Calu3 (cell line): ENCODE measurements at places on chromosomes 1 and 21. TPM values are rescaled to one million over a fixed set of nuclear protein-coding genes. Genes with fewer than 3 reads are reported as not detected.

The DNAJB4 gene
- 15.0 and 23.0 TPM in 2 replicates for total RNA-seq

The UBE2U gene
- not detected in 2 replicates for total RNA-seq

The CD1E gene
- not detected in 2 replicates for total RNA-seq

- no peak overlapping the region for H3K4me3 ChIP-seq
- peaks cover 51% of the 10 kb centered on the region for H3K27me3 ChIP-seq
- H3K36me3 ChIP-seq, result no peaks in the 10 kb centered on the region
Observed at GRCh38 chr1:175433532-175434282, 241.1 kb upstream of the KIAA0040 start.

DNA sequence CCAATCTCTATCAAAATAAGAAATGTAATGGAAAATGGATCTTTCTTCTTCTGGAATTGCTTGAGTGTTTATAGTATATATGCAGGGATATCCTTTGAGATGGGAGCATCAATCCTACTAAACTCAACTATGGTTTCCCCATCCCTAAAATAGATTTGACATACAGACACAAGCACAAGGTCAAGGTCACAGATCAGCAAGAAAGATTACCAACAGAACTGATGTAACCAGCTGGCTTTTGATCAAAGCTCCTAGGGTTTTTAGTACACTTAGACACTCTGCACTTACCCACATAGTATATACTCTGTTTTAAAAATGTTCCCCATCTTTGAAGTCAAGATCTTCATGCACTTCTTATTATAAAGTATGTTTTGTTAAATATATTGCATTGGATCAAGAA, 85.5 kb downstream of the NRIP1 start:
- no peak overlapping the region for H3K4me3 ChIP-seq
- no peak for DNase-seq
- peaks cover 15% of the 10 kb centered on the region for H3K4me1 ChIP-seq
- no peaks in the 10 kb centered on the region for H3K27me3 ChIP-seq
- peaks cover 11% of the 10 kb centered on the region for H3K36me3 ChIP-seq

- H3K36me3 ChIP-seq, result peaks cover 29% of the 10 kb centered on the region
- peak overlapping the region; percentile 77 for H3K27ac ChIP-seq
- no peak for DNase-seq
- no peaks in the 10 kb centered on the region for H3K27me3 ChIP-seq
- H3K4me3 ChIP-seq, result peak overlapping the region; percentile 97
Observed at GRCh38 chr1:23018661-23019093, 591 bp upstream of the KDM1A start.

DNA sequence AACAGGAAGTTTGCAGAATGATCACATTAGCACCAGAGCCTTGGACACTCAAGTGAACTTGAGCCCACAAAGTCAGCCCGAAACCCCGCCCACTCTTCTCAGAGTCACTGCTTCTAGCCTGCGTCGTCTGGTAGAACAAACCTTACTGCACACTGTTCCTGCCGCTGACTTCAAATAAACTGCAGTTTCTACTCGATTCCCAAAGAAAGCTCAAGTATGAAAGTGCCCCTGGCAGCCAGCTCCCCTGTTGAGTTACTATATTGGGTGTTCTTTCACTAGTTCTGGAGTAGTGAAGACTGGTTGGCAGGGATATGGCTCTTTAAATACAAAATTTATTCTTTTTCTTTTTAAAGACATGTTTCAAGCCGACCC, 164.7 kb downstream of the GALNT2 start:
- peaks cover 4% of the 10 kb centered on the region for H3K36me3 ChIP-seq
- H3K4me1 ChIP-seq, result no peaks in the 10 kb centered on the region
- H3K4me3 ChIP-seq, result no peak overlapping the region
- H3K27ac ChIP-seq, result no peak overlapping the region
- DNase-seq, result no peak
- H3K27me3 ChIP-seq, result no peaks in the 10 kb centered on the region

- H3K36me3 ChIP-seq, result no peaks in the 10 kb centered on the region
- no peak for DNase-seq
- no peak overlapping the region for H3K27ac ChIP-seq
- peaks cover 24% of the 10 kb centered on the region for H3K27me3 ChIP-seq
- H3K4me1 ChIP-seq, result peaks cover 11% of the 10 kb centered on the region
Observed at GRCh38 chr1:171637928-171638576, 14.4 kb downstream of the MYOC start.

GRCh38 chr1:233168384-233168783, 127.1 kb downstream of the PCNX2 start:
- no peaks in the 10 kb centered on the region for H3K4me1 ChIP-seq
- H3K27me3 ChIP-seq, result no peaks in the 10 kb centered on the region
- DNase-seq, result no peak
- no peak overlapping the region for H3K27ac ChIP-seq
- peaks cover 17% of the 10 kb centered on the region for H3K36me3 ChIP-seq

GRCh38 chr1:200558866-200559459, 61.6 kb downstream of the KIF14 start:
- no peak overlapping the region for H3K27ac ChIP-seq
- DNase-seq, result peak; percentile 43
- no peak overlapping the region for H3K4me3 ChIP-seq
- H3K27me3 ChIP-seq, result no peaks in the 10 kb centered on the region

- no peaks in the 10 kb centered on the region for H3K36me3 ChIP-seq
- H3K4me1 ChIP-seq, result peaks cover 24% of the 10 kb centered on the region
- DNase-seq, result no peak
- no peak overlapping the region for H3K27ac ChIP-seq
Observed at GRCh38 chr1:38055398-38055797, 8.8 kb upstream of the POU3F1 start.

GRCh38 chr1:82604524-82604923, 803.8 kb downstream of the ADGRL2 start:
- H3K4me3 ChIP-seq, result no peak overlapping the region
- H3K4me1 ChIP-seq, result no peaks in the 10 kb centered on the region
- H3K27me3 ChIP-seq, result no peaks in the 10 kb centered on the region
- H3K27ac ChIP-seq, result no peak overlapping the region

- H3K27me3 ChIP-seq, result peaks cover 33% of the 10 kb centered on the region
- peaks cover 14% of the 10 kb centered on the region for H3K4me1 ChIP-seq
- H3K36me3 ChIP-seq, result peaks cover 10% of the 10 kb centered on the region
- no peak overlapping the region for H3K4me3 ChIP-seq
- no peak overlapping the region for H3K27ac ChIP-seq
Observed at GRCh38 chr21:32414579-32415358, 2.3 kb downstream of the EVA1C start.
